Endothelial cell of umbilical vein (primary cell): ENCODE measurements at places on chromosomes 3 and 15.

DNA sequence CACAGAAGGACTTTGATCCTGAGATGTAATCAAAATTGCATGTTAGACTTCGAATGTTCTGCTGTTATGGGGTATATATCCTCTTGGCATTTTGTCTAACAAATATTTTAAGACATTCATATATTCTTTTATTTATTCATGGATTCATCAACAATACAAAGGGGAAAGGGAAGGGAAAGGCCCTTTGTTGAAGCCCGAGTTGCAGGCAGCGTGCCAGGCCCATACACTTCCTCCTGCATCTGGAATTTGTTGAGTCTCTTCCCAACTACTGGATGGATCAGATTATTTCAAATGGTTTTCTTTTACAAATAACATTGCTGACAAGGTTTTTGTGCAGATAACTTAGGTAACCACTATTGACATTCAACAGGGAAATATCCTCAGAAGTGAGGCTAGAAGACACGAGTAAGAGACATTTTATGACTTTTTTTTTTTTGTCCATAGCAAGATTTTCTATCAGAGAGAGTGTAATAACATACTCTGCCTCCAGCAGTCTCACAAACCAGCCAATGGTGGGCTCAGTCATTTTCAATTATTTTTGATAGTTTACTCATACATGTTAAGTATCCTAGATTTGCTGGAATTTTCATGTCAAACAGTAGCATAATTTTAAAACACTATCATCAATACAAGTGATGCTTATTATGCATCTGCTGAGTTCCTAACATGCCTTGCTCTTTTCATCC lies 94.3 kb downstream of the RPL39L start:
- peak; percentile 90 for DNase-seq

DNA sequence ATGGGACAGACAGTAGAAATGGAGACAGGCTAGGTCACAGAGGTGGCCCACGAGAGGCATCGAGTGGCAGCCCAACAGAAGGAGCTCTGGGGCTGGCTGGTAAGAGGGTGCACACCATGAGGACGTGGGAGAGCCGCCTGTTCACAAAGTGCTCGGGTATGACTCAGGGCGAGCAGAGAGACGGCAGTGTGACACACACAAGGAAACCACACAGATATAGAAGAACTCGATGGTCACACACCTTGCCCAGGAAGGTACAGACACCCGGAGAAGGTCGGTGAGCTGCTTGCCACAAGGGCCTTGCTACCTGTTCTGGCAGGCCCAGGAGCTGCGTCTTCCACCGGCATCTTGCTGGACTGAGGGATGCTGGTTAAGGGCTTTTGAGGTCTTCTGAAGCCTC lies 50.2 kb downstream of the CA12 start:
- DNase-seq, result no peak

DNA sequence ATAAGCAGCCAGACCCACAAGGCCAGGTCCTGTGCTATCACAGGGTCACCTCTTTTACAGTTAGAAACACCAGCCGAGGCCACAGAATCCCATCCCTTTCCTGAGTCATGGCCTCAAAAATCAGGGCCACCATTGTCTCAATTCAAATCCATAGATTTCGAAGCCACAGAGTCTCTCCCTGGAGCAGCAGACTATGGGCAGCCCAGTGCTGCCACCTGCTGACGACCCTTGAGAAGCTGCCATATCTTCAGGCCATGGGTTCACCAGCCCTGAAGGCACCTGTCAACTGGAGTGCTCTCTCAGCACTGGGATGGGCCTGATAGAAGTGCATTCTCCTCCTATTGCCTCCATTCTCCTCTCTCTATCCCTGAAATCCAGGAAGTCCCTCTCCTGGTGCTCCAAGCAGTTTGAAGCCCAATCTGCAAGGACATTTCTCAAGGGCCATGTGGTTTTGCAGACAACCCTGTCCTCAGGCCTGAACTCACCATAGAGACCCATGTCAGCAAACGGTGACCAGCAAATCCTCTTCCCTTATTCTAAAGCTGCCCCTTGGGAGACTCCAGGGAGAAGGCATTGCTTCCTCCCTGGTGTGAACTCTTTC lies 39.6 kb downstream of the TGM4 start:
- peak; percentile 70 for DNase-seq

GRCh38 chr15:99076109-99076508 lies 28.8 kb upstream of the SYNM start:
- no peak for DNase-seq

GRCh38 chr3:172112734-172113120 lies 73.3 kb downstream of the FNDC3B start:
- DNase-seq, result no peak

DNA sequence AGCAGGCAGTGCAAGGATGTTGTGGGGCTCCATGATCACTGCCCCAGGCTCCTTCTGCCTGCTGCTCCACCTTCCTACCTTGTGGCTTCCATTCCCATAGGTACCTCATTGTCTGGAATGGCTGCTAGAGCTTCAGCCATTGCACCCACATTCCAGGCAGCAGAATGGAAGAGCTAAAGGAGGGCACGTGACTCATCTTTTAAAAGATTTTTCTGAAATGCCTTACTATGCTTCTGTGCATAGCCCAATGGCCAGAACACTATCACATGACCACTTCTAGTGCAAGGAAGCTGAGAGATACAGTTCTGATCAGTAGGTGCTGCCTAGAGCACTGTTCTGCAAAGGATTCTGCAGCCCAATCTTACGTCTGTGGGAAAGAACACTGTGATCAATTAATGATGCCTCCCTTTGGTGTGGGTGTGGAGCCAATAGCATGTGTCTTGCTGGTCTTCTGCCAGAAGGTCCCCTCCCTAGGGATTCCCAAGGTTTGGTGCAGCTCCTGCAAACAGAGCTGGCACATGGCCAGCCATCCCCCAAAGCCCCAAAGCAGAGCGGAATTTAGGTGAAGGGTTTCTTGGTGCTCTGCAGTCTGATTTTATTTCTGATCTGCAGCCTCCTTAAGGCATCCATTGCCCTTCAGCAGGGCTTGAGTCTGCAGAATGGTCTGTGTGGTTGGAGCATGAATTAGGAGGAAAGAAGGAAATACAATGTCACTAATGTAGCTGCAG lies 34.4 kb downstream of the SPSB4 start:
- DNase-seq, result no peak

GRCh38 chr3:119550192-119550910 lies 9.1 kb downstream of the CD80 start:
- no peak for DNase-seq

- DNase-seq, result no peak
Measured at GRCh38 chr3:42491881-42492507, 10.4 kb upstream of the VIPR1 start.

DNA sequence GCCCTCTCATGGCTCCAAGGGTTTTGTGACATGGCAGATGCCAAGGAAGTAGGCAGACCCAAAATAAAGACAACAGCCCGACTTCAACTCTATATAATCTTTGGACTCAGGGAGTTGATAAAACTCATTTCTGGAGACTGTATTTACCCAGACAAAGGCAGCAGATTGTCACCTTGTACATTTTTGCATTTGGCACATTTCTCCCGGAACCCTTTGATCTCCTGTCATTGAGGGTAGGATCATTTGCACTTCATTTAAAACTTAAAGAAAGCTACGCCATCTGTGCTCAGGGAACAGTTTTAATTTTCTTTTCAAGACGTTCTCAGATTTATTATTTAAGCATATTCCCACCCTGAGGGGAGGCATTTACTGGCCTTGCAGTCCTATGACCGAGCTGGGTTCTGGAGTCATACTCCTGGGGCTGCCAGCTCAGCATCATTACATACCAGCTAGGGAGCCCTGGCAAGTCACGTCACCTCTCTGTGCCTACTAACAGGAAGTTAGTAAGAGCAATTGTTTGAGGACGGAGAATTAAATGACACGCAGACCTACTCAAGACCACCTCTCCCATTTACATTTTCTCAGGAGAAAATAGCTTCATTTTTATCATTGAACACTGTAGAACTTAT lies 5.9 kb downstream of the CDCP1 start:
- no peak for DNase-seq

- DNase-seq, result no peak
Measured at GRCh38 chr3:54863366-54863765, 64.5 kb downstream of the LRTM1 start.

- no peak for DNase-seq
Measured at GRCh38 chr3:10553591-10554235, 48.3 kb upstream of the ATP2B2 start.

DNA sequence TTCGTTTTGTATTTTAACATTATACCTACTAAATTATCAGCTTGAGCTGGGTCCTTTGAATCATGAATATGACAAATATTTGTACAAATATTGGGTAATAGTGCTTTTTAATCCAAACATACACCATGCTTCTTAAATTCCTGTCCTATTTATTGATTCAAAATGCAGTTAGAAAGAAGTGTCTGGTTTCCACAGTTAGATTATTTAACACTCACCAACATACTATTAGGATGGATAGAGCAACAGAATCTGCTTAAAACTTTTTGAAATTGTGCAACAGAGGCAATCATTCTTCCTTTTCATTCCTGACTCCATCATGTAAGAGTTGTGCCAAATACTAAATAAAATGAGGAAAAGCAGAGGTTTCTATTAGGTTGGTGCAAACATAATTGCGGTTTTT lies 281.2 kb downstream of the LSAMP start:
- no peak for DNase-seq

GRCh38 chr3:158314426-158315357 lies 204.8 kb downstream of the RSRC1 start:
- no peak for DNase-seq

GRCh38 chr3:135806317-135806716 lies 159.2 kb upstream of the PPP2R3A start:
- DNase-seq, result no peak

GRCh38 chr3:111903067-111903511 lies 44.0 kb downstream of the PHLDB2 start:
- peak; percentile 67 for DNase-seq

DNA sequence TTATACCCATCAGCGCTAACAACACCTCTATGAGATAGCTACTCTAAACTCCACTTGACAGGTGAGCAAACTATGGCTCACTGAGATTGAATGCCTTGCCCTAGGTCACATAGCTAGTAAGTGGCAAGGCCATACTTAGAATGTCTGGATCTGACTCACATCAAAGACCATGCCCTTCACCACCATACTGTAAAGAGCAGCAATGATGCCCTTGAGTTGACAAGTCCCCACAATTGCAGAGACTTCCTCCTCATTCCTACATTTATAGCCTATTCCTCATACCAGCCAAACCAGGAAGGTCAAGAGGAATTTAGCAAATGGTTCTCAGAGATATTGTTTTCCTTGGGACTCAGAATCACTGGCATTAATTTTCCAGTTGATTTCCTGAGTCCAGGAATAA lies 157.8 kb upstream of the SNTN start:
- DNase-seq, result no peak

GRCh38 chr3:39361252-39361927 lies 21.8 kb upstream of the SLC25A38 start:
- no peak for DNase-seq

DNA sequence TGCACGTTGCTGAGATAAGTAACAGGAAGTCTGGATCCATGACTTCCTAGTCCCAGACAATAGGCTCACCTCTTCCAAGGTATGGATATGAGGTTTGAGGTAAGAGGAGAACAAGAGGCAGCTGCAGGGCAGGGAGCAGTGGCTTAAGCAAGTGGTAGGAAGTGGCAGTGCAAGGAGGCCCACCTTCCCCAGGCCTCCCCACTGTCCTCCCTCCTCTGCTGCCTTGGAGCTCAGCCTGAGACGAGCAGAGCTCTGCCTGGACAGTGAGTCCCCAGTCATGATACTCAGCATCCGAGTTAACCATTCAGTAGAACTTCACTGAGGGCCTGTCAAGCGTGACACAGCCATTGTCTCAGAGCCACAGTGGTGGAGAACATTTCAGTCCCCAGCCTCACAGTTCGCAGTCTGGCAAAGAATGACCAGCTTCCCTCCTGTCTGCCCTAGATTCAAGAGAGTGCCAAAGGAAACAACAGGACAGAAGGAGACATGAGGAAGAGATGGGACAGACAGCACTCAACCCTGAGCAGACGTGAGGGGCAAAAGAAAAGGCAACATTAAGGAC lies 41.4 kb upstream of the BOC start:
- no peak for DNase-seq

DNA sequence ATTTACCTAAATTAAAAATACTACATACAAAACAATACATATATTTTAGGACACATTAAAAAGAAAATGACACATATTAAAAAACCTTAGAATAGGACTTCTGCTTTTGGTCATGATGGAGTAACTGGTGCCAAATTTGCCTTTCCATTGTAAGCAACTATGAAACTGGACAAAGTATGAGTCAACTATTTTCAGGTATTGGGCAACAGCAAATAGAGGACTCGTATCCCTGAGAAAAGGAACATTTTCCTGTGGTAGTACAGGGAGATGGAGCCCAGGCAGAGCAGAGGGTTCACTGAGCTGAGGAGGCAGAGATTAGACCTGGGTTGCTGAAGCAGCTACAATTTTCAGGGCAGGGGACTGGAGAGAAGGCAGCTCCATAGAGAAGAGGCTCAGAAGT lies 14.7 kb downstream of the CCR1 start:
- no peak for DNase-seq

DNA sequence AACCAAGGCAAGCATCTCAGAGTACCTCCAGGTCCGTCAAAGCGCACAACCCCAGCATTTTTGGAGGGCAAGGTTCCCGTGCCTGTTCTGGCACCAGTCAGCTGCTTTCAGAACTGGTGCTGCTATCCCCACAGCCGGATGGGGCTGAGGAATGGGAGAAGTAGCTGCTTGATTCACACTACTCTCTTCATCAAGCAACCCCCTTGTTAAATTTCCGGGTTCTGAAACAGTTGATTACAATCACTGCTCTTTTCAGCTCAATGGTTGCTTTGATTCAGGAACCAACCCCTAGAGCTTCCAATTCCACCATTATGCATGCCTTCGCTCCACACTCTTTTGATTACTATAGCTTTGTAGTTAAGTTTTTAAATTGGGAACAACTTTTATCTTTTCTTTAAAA lies 12.3 kb upstream of the UBA7 start:
- DNase-seq, result no peak
